Daoy (cell line): ENCODE measurements at places on chromosomes 6 and 20. TPM values are rescaled to one million over a fixed set of nuclear protein-coding genes. Genes with fewer than 3 reads are reported as not detected.

- peak; percentile 56 for DNase-seq
Measured at GRCh38 chr6:143755301-143755744, 77.6 kb downstream of the PHACTR2 start.

- DNase-seq, result peak; percentile 17
Measured at GRCh38 chr6:144758602-144759001, 473.5 kb downstream of the UTRN start.

DNA sequence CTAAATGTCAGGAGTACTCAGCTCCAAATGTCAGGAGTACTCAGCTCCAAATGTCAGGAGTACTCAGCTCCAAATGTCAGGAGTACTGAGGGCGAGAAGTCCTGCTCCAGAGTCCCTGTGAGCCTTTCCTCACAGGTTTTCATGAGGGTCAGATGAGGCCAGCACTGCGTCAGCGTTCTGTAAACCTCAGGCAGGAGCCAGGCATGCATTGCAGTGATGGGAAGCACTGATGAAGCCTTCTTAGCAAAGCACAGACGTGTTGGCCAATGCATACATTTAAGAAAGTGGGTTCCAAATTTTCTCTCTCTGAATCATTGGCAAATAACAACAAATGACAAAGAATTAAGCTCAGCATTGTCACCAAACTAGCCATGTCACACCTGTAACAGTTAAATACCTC lies 254.9 kb downstream of the ZNF217 start:
- DNase-seq, result no peak

DNA sequence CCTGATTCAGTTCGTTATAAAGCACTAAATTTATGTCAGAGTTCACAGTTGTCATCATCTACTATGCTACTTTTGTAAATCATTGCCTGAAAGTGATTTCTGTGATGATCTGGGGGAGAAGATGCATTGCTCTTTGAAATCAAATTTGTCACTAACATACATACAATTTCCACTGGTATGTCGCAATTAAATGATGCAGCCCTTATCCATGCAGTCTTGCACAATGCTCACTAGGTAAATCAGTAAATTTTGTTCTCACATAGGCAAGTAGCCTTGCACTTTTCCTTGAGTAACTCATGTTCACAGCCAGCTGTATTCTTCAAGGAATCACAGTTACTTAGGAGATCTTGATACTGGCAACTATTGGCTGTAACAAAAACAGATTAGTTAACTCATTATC lies 20.8 kb downstream of the CRISP2 start:
- no peak for DNase-seq

DNA sequence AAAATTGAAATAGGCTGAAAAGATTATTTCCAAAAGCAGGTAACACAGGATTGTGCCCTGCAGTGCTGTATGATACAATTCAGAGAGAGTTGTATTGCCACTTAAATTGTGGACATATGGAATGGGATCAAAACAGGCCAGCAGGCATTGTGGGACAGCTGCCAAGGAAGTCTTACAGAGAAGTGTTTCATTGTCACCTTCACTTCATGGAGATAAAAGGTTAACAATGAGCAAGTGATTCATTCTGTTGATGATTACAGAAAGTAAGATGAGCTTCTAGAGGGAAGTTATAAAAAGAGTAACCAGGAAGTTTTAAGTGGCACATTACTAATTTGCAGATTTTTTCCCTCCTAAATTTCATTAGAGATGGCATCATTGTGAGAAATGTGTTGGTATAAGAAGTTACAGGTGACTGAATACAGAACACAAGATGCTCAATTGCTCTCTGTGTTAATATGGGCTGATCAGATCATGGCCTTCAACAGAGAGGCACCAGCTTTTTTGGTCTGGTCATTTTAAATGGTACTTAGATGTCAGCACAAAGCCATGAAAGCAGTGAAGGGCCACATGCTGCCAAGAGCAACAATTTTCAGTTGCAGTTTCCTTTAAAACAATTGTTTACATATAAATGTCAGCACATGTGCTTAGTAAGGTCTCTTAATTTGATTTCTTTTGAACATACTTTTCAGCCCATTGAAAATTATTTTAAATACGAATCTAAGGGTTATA lies 402.5 kb upstream of the FKBP1C start:
- no peak for DNase-seq

GRCh38 chr6:113340371-113340770 lies 516.8 kb upstream of the MARCKS start:
- no peak for DNase-seq

DNA sequence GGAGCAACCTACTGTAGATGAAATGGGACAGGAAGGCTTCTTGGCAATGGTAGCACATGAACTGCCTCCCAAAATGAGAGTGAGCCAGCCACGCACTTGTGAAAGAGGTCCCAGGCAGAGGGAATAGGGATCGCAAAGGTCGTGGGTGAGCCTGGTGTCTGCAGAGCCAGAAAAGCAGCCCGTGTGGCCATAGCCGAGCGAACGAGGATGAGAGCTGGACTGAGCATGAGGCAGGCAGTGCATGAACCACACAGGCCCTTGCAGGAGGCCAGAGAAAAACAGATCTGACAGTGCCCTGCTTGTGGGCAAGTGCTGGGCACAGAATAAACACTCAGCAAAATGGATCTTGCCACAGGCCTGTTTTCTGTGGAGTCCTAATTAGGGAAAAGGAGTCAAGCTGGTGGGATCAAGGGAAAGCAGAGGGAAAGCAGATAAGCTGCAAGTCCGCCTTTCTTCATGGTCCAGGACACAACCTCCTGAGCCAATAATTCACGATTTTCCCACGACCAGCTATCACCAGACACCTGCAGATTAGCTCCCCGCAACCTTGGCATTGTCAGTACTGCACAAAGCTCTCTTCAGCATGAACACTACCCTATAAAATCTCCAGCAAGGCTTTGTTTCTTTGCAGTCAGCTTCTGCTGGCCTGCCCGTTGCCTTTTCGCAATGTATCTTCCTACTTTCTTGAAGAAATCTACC lies 44.0 kb downstream of the GCNT2 start:
- no peak for DNase-seq

DNA sequence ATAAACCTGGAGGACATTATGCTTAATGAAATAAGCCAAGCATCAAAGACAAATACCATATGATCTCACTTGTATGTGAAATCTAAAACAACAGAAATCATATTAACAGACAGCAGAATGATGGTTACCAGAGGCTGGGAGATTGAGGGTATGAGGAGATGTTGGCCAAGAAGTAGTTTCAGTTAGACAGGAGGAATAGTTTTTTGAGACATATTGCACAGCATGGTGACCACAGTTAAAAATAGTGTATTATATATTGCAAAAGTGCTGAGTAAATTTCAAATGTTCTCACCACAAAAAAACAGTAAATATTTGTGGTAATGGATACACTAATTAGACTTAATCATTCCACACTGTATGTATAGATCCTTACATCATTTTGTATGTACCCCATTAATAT lies 1.8 kb downstream of the GABRR1 start:
- DNase-seq, result no peak

- DNase-seq, result no peak
Measured at GRCh38 chr6:110188791-110189190, 8.6 kb downstream of the CDC40 start.

GRCh38 chr20:50188879-50189680 lies 1.6 kb upstream of the CEBPB start:
- DNase-seq, result no peak

- DNase-seq, result peak; percentile 86
Measured at GRCh38 chr6:44009425-44010321, 117.6 kb downstream of the MRPL14 start.

GRCh38 chr20:5100684-5101347 lies 18.9 kb downstream of the PCNA start:
- peak; percentile 65 for DNase-seq

GRCh38 chr20:15851576-15852215 lies 721.6 kb downstream of the KIF16B start:
- no peak for DNase-seq

DNA sequence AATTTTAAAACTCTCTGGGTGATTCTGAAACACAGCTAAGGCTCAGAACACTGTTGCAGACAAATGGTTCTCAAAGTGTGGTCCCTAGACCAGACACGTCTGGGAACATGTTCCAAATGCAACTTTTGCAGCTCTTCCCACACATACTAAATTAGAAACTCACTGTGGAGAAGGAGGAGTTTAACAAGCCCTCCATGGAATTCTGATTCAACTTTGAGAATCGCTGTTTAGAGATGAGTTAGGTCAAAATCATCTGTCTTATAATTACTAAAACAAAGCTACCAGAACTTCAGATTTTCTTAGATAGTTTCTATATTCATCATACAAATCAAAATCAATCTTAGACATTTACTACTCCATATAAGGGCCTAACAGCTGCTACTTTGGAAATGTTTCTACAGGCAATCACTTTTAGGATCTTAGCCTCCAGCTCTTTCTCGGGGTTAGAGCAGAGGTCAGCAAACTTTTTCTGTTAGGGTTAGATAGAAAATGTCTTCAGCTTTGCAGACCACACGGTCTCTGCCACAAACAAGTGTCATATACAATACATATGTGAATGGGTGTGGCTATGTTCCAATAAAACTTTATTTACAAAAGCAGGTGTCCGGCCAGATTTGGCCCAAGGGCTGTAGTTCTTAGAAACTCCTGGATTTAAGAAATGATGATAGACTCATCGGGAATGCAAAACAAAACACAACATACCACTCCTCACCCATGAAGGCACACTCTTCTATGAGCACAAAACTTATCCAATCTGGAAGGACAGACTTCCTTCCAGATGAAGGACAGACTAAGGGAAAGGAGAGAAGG lies 50.0 kb upstream of the ARHGAP18 start:
- DNase-seq, result no peak

- DNase-seq, result no peak
Measured at GRCh38 chr20:57735831-57736737, 26.3 kb upstream of the PMEPA1 start.

DNA sequence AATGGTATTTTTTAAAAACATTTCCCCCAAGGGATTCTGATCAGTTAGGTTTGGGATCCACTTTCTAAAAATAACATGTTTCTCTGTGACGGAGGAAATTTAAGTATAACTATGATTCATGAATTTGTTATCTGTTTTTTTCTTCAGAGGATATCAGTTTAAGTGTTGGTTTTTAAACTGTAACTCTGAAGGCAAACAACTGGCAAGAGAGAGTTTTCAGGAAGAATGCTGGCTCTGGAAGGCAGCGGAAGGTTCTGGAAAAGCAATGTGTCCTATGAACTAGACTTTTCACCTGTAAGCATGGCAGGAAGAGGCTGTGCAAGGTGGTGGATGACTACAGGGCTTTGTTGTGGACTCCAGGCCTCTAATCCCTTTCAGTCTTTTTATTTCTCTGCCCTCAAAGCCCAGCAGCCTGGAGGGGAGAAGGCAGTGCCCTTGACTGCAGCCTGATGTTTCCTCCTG lies 153.1 kb downstream of the GMPR start:
- no peak for DNase-seq

- DNase-seq, result peak; percentile 97
Measured at GRCh38 chr6:72363844-72364740, 257.8 kb upstream of the KCNQ5 start.

- DNase-seq, result no peak
Measured at GRCh38 chr20:50924261-50924920, 6.8 kb downstream of the ADNP start.

GRCh38 chr6:105459049-105459448 lies 56.2 kb upstream of the PREP start:
- peak; percentile 9 for DNase-seq

- no peak for DNase-seq
Measured at GRCh38 chr20:14790771-14791620, 453.6 kb upstream of the FLRT3 start.

- peak; percentile 19 for DNase-seq
Measured at GRCh38 chr6:53464927-53465460, 79.9 kb downstream of the GCLC start.

- no peak for DNase-seq
Measured at GRCh38 chr6:105275542-105275941, 95.7 kb upstream of the POPDC3 start.

Gene TCP11
- total RNA-seq, result 0.06 TPM in 1 of 2 replicates, not detected in the other

Gene GPR63
- 1.7 and 3.0 TPM in 2 replicates for total RNA-seq

Gene EFCAB8
- total RNA-seq, result 1.2 TPM in 1 of 2 replicates, not detected in the other

Gene WFDC2
- total RNA-seq, result not detected in 2 replicates

Gene STMND1
- total RNA-seq, result 0.29 and 0.33 TPM in 2 replicates

Gene NOX3
- not detected in 2 replicates for total RNA-seq

Gene RNF182
- 4.7 and 8.7 TPM in 2 replicates for total RNA-seq

Gene SLC32A1
- total RNA-seq, result not detected in 2 replicates

Gene SLC22A3
- 0.77 and 1.8 TPM in 2 replicates for total RNA-seq

Gene NNAT
- not detected in 2 replicates for total RNA-seq

Gene CYP39A1
- total RNA-seq, result 2.9 and 5.1 TPM in 2 replicates

Gene RRAGD
- total RNA-seq, result 8.8 and 9.4 TPM in 2 replicates

Gene LBP
- total RNA-seq, result not detected in 2 replicates
